Hindlimb muscle (tissue), 1 donor: ENCODE measurements at places on chromosomes 6 and 20. TPM values are rescaled to one million over a fixed set of nuclear protein-coding genes. Genes with fewer than 3 reads are reported as not detected.
A peak's percentile ranks its signal among the peaks of the same experiment; 100 is the strongest.

The SLC17A2 gene
- not detected for polyA plus RNA-seq

- peak; percentile 44 for DNase-seq
Observed at GRCh38 chr20:24027229-24027628, 38.6 kb upstream of the GGTLC1 start.

The WFDC12 gene
- not detected for polyA plus RNA-seq

- peak; percentile 9 for DNase-seq
Observed at GRCh38 chr6:63272397-63272796, 47.4 kb downstream of the LGSN start.

GRCh38 chr6:111406200-111406721, 76.8 kb downstream of the REV3L start:
- DNase-seq = no peak

GRCh38 chr6:86017236-86017635, 374.6 kb upstream of the SYNCRIP start:
- no peak for DNase-seq

The EMILIN3 gene
- 19.7 TPM for polyA plus RNA-seq

GRCh38 chr6:37141281-37142049, 28.5 kb upstream of the PIM1 start:
- peak; percentile 52 for DNase-seq

- DNase-seq = no peak
Observed at GRCh38 chr6:15077006-15077405, 168.9 kb upstream of the JARID2 start.

- DNase-seq = no peak
Observed at GRCh38 chr6:31622684-31623091, 2.2 kb downstream of the PRRC2A start.
